ENCODE measurements at places on chromosomes 4 and X.

DNA sequence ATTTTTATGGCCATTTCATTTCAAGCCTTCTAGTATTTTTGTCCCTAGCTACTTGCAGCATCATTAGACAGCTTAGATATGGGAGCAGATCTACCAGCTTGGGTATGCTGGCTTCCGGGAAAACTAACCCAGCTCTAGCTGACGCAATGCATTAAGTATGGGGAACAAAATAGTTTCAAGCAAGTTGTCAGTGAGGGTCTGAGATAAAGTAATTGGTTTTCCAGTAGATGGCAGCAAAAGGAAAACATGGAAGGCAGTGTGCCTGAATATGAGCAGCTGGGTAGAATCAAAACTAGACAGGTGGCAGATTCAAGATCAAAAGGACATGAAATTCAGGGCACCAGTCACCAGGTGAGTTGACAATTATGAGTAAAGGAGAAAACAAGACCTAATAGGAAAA is 340.9 kb upstream of the CTSO start:
- DNase-seq, result no peak

DNA sequence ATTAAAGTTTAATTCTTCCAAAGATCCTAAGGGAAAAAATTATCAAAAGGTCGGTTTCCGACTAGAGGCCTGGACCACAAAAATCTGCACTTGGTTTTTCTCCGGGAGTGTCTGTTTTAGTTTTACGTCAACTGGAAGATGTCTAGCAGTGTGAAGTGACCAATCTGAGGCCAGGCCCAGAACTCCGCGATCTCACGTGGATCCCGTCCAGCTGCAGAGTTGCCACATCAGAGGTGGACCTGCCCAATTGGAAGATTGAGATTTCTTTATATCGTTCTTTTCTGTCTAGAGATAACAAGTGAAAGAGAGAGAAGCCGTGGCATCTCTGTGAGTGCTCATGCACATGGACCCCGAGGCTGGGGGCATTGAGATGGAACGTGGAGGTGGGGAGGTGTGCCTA is 115.8 kb downstream of the AFF1 start:
- DNase-seq, result no peak

DNA sequence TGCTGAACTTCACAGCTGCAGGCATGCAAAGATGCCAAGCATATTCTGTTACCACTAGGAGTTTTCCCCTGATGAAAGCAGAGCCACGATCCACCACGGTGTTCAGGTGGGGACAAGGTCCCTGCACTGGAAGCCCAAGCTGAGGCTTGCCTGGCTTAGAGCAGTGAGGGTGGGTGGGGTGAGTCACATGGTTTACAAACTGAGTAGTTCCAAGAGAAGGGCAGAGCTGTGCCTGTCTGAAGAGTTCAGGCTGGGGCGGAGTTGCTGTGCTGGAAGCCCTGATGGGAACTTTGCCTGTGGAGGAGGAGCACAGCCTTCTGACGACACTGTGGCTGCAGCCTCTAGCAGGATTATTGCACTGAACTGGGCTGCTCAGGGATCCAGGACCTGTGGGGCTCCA is 45.5 kb downstream of the FAM9B start:
- no peak for DNase-seq

DNA sequence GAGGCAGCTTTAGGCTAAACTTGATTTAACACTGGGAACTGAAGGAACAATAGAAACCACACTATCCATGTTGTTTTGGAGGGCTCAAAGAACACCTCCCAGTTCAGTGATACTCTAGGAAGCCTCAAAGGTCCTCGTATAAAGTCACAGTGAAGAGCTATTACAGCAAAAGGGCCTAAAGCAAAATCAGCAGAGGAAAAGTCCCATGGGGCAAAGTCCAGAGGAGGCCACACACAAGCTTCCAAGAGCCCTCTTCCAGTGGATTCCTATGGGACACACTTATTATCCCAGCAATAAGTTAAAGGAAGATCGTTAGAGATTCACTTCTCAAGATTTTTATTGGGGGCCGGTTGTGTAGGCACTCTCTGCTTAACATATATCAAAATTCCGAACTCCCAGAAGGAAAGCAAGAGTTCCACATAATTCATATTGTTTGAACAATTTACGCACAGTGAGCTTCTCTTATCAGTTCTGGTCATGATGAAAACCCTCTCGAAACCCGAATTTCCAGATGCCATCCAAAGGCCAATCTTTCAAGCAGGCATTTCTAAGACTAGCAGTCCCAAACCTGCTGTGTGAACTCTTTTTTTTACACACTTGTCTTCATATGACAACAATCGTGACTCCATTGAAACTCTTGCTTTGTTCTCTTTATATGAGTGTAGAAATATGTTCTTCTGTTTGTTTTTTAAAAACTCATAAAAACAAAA is 53.7 kb downstream of the ANXA5 start:
- DNase-seq, result no peak

- no peak for DNase-seq
Measured at GRCh38 chr4:121951521-121952110, at the start of gene TRPC3. Gene TRPC3 (minus strand): TSS chr4:121952060. CDS start chr4:121951680, 380 bp downstream.

DNA sequence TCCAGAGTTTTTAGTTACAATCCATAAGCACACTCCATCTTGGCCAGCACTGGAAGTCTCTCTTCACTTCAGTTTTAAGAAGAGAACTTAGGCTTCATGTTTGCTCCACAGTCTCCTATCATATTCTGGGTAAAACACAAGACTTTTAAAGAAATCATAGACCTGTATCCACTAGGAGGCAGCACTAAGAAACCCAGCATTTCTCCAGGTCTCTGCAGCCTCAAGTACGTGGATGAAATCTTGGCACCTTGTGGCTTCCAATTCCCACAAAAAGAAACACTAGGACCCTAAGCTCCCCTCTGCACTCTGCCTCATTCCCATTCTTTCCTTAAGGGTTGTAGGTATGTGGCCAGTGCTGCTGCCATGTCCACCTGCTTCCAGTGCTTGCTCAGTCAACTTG is 367.3 kb upstream of the CASK start:
- no peak for DNase-seq

GRCh38 chr4:177964693-177965168 is 522.5 kb upstream of the AGA start:
- no peak for DNase-seq

DNA sequence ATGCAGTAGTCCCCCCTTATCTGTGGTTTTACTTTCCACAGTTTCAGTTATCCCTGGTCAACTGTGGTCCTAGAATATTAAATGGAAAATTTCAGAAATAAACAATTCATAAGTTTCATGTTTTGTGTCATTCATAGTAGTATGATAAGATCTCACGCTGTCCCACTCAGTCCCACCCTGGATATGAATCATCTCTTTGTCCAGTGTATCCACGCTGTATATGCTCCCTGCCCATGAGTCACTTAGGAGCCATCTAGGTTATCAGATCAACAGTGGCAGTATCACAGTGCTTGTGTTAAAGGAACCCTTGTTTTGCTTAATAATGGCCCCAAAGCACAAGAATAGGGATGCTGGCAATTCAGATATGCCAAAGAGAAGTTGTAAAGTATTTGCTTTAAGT is 16.2 kb upstream of the SYTL4 start:
- no peak for DNase-seq

DNA sequence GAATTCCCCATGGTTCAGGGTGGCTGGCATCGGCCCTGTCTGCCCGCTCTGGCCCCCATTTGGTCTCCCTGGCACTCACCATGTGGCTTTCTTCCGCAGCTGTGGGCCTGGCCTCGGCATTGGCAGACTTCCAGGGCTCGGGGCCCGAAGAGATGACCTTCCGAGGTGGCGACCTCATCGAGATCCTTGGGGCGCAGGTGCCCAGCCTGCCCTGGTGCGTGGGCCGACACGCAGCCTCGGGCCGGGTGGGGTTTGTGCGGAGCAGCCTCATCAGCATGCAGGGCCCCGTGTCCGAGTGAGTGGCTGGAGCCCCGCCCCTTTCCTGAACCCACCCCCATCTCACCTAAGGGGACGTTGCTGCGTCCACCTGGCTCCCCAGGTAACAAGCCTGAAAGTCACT is 20.1 kb downstream of the SH3TC1 start:
- DNase-seq, result no peak

DNA sequence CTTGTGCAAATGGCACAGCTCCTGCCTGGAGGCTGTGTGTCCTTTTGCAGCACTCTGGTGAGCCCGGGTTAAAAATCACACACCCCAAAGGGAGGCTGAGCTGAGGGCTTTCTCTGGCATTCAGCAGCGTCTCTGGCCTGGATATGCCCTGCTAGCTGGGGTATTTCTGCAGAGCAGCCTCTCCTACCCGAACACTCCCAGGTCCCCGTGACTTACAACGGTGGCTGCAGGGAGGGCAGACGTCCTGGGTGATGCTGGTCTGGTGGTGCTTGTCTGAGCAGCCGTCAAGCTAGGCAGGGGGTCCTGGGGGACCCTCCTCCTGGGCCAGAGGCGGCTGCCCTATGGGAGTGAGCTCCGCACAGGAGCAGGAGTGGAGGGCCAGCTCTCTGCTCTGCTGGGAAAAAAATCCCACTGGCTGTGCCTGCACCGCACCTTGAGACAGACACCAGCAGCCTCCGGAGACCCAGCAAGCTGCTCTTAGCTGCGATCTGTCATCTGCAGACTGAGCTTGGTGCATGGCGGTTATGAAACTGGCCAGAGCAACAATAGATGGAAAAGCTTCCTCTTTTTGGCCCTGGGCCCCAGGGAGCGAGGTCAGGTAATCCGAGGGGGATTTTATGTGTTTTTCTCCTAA is 41.3 kb upstream of the ASMTL start:
- no peak for DNase-seq

DNA sequence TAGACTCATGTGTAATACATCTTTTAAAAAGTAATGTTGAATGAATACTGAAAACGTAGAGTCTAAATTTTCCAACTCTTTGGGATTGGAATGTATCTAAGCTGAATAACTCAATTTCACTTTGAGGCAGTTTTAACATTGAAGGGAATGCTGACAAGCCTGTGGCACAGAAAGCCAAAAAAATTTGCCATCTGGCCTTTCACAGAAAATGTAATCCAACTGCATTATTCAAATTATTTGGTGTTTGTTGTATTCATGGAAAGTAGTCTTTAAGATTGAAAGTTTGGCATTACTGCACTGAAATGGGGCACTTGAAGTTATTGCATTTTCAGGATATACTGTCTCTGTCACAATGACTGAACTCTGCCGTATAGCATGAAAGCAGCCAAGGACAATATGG is 186.9 kb downstream of the FRMPD4 start:
- DNase-seq, result no peak

DNA sequence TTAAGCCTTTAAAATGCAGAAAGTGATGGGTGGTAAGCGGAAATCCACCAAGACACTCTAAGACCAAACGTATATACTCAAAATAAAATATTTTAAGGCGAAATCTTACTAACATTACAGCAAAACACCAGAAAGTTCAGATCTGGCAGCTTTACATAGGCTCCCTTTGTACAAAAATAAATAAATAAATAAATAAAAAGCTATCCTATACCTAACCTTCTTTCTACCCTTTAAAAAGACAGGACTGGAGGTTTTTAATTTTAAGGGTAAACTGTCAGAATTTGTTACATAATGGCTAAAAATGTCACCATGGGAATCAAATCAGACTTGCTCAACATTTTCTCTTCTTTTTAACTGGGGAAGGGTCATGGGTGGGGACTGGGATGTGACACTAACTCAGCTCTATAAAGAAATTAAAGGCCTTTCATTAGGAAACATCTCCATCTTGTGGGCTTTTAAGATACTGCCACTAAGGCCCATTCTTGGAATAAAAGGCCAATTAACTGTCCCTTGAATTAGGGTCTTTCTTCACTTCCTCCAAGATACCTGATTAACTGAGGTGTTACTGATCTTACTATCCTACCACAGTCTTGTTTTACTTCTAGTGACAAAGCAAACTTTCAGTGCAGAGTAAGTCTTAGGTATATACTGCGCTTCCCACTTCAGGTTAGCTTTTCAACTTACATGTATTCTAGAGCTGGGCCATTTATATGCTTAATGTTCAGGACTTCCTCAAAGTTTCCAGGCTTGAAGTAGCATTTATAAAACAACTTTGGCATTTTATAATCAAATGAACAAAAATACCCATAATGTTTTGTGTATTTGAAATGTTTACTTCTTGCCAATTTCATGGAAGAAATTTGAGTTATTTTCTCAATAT is 13.3 kb downstream of the HNRNPD start:
- DNase-seq, result no peak

DNA sequence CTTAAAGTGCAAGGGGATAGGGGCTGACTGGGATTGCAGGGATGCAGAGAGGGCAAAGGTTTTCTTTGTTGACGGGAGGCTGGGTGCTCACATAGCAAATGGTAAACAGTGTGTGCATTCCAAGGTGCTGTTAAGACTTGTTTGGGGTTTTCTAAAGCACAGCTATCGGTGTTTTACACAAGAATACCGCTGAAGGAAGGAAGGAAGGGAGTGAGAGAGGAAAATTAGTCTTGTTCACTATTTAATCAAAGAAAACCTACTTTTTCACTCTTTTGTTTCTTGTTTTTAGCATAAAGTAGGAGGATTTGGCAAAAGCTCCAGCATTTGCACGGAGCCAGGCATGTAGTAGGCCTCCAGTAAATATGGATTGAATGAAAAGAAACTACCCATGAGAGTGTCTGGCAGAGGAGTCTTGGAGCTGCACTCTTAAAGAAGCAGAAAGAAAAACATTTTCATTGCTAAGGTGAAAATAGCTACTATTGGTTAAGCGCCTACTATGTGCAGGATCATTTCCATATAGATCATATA is 99.7 kb downstream of the FIP1L1 start:
- DNase-seq, result no peak

GRCh38 chr4:113469023-113469390 is 292.5 kb downstream of the CAMK2D start:
- no peak for DNase-seq

DNA sequence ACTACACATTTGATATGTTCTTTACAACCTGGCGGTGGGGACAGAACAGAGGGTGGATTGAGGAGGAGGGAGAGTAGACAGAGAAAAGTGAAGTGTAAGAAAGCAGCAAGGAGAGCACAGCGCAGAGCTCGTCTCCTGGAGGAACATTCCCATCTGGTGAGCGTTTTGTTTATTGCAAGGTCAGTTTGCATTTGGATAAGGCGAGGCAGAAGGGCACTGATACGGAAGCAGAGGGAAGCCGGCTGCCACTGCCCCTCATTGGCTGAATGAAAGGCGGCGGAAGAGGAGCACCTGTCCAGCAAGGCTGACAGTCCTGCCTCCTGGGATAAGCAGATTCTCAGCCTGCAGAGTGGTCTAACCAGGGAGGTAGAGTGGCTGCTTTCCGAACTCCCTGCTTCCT is 83.2 kb downstream of the GPR143 start:
- no peak for DNase-seq

GRCh38 chrX:19332983-19333382 is 10.7 kb upstream of the PDHA1 start:
- DNase-seq, result peak; percentile 71

Measured in NCI-H1092 (cell line).